HuH-7 (cell line): ENCODE measurements at places on chromosomes 1 and 21.

DNA sequence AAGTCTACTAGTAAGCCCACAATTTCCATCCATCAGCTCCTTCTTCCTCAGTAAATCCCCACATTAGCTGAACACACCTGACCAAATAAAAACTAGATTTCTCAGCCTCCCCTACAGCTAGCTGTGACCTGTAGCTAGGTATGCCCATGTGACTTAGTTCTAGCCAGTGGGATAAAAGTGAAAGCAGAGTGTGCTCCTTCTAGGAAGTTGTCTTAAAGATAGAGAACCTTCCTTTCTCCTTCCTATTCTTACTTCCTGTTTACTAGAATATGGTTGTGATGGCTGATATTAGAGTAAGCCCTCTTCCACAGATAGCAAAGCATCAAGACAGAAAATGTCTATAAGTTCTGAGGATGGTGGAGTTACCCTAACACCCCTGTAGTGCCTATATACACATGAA lies 67.0 kb downstream of the PIK3R3 start:
- DNase-seq: no peak

DNA sequence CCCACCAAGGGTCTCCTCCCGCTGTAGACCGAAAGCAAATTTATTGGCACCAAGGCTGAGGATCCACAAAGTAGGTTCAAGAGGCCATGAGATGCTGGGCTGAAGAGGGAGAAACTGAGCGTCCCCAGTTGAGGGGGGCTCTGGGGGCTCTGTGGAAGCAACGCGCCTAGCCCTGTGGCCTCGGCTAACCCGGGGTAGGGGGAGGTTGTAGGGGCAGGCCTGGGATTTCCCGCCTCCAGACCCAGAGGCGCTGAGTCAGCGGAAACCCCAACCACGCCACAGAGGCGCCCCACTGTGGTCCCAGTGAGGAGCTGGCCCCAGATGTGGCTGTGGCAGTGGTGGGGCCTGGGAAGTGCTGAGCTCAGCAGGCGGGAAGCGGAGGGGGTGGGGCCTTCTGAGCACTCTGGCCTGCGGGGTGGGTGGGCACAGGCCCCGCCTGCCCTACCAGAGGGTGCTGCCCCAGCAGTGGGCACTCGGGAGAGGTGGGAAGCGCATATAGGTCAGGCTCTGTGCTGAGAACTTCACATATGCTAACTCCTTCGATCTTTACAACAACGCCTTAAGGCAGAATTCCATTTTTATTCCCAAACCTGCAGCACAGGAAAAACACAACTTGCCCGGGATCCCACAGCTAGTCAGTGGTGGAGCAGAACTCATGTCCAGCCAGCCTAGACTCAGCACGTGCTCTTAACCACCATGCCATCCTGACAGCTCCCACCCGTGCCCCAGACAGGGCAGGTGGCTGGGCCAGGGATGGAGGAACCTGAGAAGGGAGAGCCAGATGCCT lies 1.5 kb upstream of the COL16A1 start:
- DNase-seq: peak; percentile 66

DNA sequence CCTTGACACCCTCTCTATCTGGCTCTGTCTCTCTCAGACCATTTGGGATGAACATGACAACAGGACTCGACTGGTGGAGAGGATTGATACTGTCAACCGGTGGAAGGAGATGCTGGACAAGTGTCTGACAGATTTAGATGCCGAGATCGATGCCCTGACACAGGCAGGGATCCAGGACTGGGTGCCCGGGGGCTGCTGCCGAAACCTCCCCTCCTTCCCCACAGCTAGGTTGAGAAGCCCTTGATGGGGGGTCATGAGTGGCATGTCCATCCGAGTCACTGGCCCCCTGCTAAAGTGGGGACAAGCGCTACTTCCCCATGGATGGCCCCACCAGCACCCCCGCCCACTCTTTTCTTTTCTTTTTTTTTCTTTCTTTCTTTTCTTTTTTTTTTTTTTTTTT lies 1.2 kb downstream of the TEKT2 start:
- DNase-seq: no peak

GRCh38 chr1:12464045-12464461 lies 154.0 kb downstream of the DHRS3 start:
- DNase-seq: no peak

GRCh38 chr1:222285526-222285925 lies 262.4 kb downstream of the HHIPL2 start:
- no peak for DNase-seq

- no peak for DNase-seq
Observed at GRCh38 chr21:23531444-23531843, 2075.8 kb downstream of the MRPL39 start.

DNA sequence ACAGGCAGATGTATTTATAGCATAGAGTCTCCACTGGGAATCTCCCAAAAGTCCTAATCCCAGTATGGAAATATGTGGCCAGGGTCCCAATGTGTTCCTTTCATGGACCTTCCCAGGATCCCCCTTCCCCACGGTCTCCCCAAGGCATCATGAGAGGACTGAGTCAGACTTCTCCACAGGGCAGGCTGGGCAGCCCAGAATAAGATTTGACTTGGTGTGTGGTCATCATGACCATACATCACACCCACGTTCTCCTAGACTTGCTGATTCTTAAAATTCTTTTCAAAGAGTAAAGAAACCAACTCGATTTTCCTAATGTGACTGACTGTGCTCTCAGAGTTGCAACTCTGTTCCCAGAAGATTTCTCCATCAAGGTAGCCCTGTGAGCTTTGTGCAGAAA lies 93.9 kb upstream of the CD34 start:
- DNase-seq: no peak

- DNase-seq: no peak
Observed at GRCh38 chr1:198244772-198245171, 88.0 kb downstream of the NEK7 start.

DNA sequence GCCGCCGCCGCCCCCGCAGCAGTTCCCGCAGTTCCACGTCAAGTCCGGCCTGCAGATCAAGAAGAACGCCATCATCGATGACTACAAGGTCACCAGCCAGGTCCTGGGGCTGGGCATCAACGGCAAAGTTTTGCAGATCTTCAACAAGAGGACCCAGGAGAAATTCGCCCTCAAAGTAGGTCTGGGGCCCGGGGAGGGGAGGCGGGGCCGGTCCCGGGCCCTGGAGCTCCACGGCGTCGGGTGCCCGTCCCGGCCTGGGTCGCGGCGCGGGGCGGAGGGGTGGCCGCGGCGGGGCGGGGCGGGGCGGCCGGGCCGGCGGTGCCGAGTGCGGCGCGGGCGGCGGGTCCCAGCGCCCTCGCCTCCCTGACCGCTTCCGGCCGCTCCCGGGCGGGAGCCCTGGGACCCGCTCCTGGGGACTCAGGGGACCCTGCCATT lies 646 bp downstream of the MAPKAPK2 start:
- DNase-seq: no peak

- DNase-seq: no peak
Observed at GRCh38 chr1:154154534-154155191, at the start of gene NUP210L. Gene NUP210L (minus strand): TSS chr1:154155073.

- peak; percentile 63 for DNase-seq
Observed at GRCh38 chr1:67535474-67535873, 105.3 kb upstream of the SERBP1 start.

- DNase-seq: no peak
Observed at GRCh38 chr1:245938046-245938435, 569.0 kb downstream of the SMYD3 start.

GRCh38 chr1:62882201-62883104 lies 98.5 kb downstream of the ATG4C start:
- DNase-seq: no peak

- DNase-seq: no peak
Observed at GRCh38 chr1:209600541-209600940, 17.0 kb downstream of the CAMK1G start.

GRCh38 chr1:9253004-9253403 lies 18.4 kb downstream of the H6PD start:
- DNase-seq: no peak

- DNase-seq: no peak
Observed at GRCh38 chr1:159864262-159864661, 1.8 kb upstream of the VSIG8 start.

GRCh38 chr1:232274236-232274855 lies 355.6 kb downstream of the SIPA1L2 start:
- no peak for DNase-seq
